ENCODE measurements at places on chromosomes 16 and 17. TPM values are rescaled to one million over a fixed set of nuclear protein-coding genes. Genes with fewer than 3 reads are reported as not detected.
A peak's percentile ranks its signal among the peaks of the same experiment; 100 is the strongest.

- DNase-seq = no peak
These were observed 458.6 kb upstream of the GOT2 start for GRCh38 chr16:59192551-59193199.

GRCh38 chr17:2137342-2138098 is 82.6 kb downstream of the HIC1 start:
- peak; percentile 61 for DNase-seq

- DNase-seq = no peak
These were observed 17.4 kb downstream of the ADAP2 start for GRCh38 chr17:30939051-30939689.

DNA sequence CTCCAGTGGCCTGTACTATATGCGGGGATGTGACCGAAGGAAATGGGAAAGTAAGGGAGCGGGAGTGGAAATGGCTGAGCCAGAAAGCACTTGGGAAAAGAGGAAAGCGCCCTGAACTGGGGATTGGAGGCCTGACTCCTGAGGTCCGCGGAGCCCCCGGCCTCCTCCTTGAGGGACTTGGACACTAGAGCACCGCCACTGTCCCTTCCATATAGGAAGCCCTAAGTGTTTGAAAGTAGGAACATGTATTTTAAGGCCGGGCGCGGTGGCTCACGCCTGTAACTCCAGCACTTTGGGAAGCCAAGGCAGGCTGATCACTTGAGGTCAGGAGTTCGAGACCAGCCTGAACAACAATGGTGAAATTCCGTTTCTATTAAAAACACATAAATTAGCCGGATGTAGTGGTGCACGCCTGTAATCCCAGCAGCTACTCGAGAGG is 530 bp upstream of the ZDHHC7 start:
- DNase-seq = no peak

DNA sequence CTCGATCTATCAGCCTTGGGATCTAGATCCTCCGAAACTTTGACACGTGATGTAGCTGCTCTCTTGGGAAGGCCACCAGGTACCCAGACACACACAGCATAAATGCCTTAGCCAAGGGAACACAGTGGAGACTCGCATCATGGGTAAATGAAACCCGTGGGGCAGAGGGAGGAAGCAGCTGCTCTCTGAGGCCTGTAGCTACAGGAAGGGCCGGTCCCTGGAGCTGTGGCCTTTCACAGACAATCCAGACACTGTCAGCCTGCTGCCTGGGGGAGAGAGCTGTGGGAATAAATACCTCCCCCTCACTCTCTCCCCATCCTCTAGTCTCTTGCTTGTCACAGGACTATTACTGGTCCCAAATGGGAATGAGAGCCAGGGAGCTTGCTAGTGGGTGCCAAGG is 351.2 kb downstream of the UTP18 start:
- no peak for DNase-seq

DNA sequence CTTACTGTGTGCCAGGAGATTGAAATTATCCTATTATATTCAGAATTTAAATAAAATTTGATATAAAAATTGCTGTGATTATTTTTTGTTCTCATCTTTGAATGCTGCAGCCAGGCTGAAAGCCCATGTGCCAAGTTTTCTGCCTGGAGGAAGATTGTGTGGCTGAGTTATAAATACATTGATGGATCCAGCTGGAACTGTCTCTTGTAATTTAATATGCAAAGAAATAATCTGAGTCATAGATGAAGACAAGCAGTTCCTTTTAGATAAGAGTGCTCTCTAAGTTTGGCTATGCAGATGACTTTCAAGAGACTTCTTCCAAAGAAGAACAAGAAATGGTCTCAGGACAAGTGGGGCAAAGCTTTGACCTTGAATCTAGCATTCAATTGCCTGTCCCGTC is 871.0 kb downstream of the CDH11 start:
- DNase-seq = no peak

DNA sequence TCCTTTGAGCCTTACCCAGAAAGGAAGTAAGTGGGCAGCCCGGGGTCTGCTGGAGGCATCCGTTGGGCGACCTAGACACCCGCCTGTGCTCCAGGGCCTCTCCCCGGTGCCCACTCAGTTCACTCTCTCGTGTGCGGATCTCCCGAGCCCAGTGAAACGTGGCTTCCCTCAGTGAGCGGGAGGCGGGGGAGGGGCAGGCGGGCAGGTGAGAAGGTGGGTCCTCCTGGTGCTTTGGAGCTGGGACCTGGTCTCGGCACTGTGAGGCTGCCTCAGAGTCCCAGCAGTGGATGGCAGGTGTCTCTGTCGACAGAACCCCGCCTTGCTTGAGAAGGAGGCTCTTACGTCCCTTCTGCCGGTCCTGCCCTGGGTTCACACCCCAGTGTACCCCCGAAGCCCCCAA is 8.0 kb downstream of the ZNF276 start:
- DNase-seq = no peak

DNA sequence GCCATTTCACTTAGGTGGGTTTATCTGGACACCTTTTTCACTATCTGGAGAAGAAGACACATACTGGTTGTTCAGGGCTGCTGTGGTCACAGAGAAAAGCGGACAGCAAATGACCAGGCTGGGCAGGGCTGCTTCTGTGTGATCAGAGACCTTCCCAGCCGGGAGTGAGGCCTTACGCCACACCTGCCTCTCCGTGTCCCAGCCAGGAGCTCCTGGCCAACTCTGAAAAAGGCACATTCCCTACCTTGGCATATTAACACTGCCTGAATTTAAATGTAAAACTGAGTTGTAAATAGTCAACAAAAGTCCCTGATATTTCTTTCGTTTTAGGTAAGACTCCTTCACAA is 9.1 kb upstream of the SOST start:
- no peak for DNase-seq

DNA sequence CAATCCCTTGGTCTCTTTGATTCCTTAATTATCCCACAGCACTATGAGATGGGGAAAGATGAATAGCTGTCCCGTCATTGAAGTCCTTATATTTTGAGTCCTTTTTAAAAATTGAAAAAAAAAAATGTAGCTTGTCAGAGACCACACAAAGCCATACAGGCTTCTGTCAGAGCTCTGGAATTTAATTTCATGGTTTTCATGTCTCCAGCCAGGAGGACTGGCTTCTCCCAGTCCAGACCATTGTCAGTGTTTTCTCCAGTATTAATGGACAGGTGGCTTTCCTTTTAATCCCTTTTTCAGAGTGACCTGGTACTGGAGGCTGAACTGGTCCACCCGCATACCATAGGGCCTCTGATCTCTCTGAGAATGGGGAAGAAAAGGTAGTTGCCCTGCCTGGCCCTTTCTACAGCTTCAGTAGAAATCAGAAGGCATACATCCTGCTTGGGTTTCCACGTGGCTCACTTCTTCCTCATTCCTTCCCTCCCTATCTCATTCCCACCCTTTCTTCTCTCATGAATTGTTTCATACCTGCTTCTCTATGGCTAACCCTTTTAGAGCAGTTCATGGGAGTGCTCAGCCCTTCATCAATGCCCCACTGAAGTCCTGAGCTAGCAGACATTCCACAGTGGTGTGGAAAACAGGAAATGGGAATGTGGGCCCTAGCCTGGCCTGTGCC is 29.1 kb downstream of the TRIM16 start:
- DNase-seq = no peak

GRCh38 chr16:74078511-74079231 is 217.9 kb upstream of the PSMD7 start:
- no peak for DNase-seq

GRCh38 chr16:15581127-15581815 is 61.7 kb downstream of the MARF1 start:
- no peak for DNase-seq

DNA sequence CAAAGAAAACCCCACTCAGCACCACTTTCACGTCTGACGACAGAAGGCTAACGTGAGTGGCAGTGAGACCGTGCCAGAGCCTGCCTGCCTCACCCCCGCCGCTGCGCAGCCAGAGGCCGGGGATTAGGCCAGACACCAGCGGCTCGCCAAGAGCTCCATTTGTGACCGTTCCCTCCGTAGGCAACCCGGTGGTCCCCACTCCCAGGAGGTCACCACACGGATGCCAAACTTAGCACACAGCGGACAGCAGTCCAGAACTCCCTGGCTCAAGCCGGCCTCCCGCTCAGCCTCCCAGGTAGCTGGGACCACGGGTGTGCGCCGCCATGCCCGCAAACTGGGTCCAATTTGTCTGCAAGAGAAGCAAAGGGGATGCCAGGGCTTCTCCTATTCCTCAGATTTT is 104.6 kb downstream of the ANKRD11 start:
- no peak for DNase-seq

DNA sequence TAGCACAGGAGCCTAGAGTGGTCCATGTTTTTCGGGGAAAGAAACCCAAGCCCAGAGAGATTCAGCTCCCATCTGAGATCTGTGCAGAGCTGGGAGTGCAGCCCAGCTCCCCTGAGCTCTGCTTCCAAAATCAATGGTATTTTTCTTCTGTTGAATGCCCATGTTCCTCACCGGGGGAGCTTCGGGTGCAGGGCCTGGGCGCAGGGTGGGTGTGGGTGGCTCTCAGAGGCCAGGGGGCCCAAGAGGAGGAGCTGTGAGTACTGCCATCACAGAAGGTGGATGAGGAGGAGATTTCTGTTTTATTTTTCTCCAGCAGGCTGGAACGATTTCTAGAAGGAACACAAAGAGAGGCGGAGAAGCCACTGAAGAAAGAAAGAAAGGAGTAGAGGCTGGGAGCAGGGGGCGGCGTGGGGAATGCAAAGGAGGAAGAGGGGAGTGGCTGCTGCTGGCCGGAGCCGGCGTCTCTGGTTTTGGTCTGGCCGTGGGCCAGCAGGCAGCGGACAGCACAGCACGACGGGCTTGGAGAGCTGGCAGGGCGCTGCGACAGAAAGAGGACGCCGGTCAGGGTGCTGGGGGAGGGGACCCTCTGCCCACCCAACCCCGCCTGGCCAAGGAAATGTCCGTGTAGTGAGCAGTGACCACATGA is 76.2 kb upstream of the KSR1 start:
- DNase-seq = peak; percentile 38

DNA sequence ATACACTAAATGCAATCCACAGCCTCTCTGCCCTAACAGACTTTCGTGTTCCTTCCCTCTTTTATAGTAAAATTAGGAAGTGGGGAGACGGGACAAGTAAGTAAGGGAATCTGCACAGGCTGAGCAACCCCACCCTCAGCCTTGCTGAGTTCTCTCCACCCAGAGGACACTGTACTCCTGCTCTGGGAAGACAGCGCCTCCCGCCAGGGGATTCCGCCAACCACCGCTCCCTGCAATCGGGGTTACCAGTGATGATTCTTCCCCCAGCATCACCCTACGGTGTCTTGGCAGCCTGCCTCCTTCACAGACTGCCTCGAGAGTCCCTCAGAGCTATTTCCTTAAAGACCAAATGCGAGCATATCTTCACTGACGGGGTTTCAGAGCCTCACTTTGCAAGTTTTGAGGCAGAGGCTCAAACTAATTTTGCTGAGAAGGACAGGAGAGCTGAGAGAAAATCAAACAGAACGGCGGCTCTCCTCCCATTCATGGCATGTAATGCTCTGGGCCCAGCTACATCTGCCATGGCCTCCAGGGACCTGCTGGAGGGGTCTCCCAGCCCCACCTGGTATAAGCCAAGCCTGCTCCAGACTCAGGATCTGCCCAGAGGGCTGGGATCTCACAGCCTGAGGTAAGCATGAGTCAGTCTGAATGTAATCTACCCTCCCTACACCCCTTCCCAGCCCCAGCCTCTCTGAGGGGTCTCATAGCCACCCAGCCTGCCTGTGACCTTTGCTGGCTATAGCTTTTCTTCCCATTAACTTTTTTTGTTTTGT is 22.7 kb upstream of the ASGR2 start:
- DNase-seq = no peak

DNA sequence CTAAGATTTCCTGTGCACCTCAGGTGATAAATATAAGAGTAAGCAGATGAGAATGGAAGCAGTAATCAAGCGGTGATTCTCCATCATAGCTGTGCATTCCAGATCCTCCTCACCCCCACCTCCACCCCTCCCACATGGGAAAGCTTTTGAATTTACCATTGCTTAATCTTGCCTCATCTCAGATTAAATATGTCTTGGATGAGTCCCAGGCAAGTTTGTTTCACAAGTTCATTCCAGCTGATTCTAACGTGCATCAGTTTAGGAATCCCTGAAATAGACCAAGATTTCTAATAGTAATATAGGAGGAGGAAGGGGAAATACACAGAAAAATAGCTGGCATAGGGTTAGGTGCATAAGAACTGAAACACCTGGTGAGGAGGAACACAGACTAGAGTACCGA is 396.2 kb upstream of the KIF2B start:
- DNase-seq = no peak

- DNase-seq = no peak
These were observed 20.7 kb downstream of the PHKB start for GRCh38 chr16:47481698-47482374.

DNA sequence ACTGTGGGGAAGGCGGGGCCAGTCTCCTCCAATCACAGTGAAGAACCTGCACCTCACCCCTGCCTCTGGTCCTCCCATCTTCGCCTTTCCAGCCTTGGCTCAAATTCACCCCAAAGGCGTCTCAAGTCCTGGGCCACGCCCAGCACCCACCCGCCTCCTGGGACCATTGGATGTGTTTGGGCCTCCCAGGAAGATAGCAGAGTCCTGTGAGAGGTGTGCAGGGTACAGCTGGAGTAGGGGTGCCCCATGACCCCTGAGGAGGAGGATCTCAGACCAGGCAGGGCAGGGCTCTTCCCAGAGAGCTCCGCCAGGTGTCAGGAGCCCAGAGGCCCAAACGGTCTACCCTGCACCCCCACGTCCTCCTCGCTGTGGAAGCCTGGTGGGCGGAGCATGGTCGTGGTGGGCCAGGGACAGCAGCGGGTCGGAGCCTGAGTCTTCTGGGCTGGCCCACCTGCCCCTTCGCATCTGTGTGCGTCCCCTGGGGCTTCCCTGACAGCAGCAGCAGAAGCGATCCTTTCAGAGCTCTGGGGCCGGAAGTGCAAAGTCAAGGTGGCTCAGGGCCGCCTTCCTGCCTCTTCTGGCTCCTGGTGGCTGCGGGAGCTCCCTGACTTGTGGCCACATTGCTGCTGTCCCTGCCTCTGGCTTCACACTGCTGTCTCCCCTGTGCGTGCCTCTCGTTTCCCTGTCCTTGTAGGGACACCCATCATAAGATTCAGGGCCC is 34.9 kb upstream of the ZNF469 start:
- DNase-seq = no peak

DNA sequence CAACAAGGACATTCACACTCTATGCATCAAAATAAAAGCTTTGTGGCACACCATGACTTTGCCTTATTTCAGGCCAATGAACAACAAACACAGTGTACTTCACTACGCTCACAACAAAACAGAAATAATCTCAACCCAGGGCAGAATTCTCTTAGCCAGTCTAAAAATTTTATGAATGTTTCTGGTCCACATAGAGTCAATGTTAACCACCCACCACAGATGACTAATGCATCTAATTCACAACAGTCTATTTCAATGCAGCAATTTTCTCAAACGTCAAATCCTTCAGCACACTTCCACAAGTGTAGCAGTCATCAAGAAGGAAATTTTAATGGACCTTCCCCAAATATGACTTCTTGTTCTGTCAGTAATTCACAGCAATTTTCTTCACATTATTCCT is 101.7 kb downstream of the CHD9 start:
- DNase-seq = no peak

GRCh38 chr17:78369791-78370381 is 8.6 kb upstream of the PGS1 start:
- no peak for DNase-seq

GRCh38 chr16:8720080-8720966 is 45.9 kb downstream of the ABAT start:
- DNase-seq = no peak

GRCh38 chr16:82451449-82451848 is 175.3 kb upstream of the CDH13 start:
- no peak for DNase-seq

CA7 gene
- total RNA-seq = not detected

VWA3A gene
- total RNA-seq = 0.19 TPM

TP53TG3C gene
- not detected for total RNA-seq

ZNF205 gene
- total RNA-seq = 21.0 TPM

ABCA3 gene
- 17.3 TPM for total RNA-seq

ZNF629 gene
- 20.5 TPM for total RNA-seq

TMEM98 gene
- total RNA-seq = not detected
